ENCODE measurements at places on chromosomes 13 and 19. TPM values are rescaled to one million over a fixed set of nuclear protein-coding genes. Genes with fewer than 3 reads are reported as not detected.

Gene PGLYRP1
- not detected for polyA plus RNA-seq

Gene CABP5
- polyA plus RNA-seq: not detected

Gene ZNF98
- polyA plus RNA-seq: 3.0 TPM

Gene ZNF44
- 58.2 TPM for polyA plus RNA-seq

Gene RASAL3
- 1.3 TPM for polyA plus RNA-seq

Gene IQCN
- 7.3 TPM for polyA plus RNA-seq

Gene CBY2
- polyA plus RNA-seq: 1.1 TPM

Gene GJB6
- polyA plus RNA-seq: 2.5 TPM

Gene GSX1
- polyA plus RNA-seq: not detected

Gene LILRA1
- 0.20 TPM for polyA plus RNA-seq

Gene MCEMP1
- polyA plus RNA-seq: 0.13 TPM

Gene ZNF564
- polyA plus RNA-seq: 15.9 TPM

Gene ADAMTS10
- 32.5 TPM for polyA plus RNA-seq

Gene S1PR5
- 1.7 TPM for polyA plus RNA-seq

GRCh38 chr13:81874253-81874652 is 1533.3 kb upstream of the SPRY2 start:
- DNase-seq: no peak

GRCh38 chr13:35393886-35394285 is 82.6 kb downstream of the MAB21L1 start:
- no peak for DNase-seq

- DNase-seq: no peak
Measured at GRCh38 chr19:45130888-45131615, 29.7 kb downstream of the NKPD1 start.

DNA sequence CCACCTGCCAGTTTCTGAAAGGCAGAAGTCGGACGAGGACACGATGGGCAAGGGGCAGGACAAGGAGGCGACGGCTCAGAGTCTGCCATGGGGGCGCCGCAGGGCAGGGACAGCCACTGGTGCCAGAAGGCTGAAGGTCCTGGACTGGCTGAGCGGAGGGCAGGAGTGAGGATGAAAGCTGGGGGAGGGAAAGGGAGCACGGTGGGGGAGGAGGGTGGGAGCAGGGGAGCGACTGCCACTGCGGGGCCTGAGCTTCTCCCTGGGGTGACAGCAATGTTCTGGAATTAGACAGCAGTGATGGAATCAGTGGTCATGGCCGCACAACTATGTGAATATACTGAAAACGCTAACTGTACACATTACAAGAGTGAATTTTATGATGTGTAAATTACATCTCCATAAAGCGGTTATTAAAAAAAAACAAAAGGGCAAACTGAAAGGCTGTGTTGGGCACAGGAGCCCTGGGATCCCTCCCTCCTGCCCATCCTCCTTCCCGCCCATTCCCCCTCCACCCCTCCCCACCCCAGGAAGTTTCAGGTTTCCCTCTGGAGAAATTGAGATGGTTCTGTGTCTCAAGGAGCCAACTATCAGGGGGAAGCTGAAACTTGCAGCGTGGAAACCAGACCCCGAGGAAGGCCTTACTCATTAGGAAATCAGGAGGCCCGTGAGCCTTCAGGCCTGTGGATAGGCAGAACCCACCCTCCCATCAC is 15.9 kb downstream of the MLLT1 start:
- DNase-seq: no peak

- DNase-seq: no peak
Measured at GRCh38 chr19:7610491-7611240, 15.0 kb downstream of the CAMSAP3 start.

DNA sequence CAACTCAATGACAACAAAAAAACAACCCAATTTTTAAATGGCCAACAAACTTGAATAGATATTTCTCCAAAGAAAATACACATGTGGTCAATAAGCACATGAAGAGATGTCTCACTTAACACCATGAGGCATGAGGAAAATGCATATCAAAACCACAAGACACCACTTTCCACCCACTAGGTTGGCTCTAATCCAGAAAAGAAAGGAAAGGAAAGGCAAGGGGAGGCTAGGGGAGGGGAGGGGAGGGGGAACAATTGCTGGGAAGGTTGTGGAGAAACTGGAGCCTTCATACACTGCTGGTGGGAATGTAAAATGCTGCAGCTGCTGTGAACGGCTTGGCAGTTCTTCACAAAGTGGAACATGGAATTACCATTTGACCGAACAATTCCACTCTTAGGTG is 854.3 kb downstream of the UQCRFS1 start:
- DNase-seq: no peak

- no peak for DNase-seq
Measured at GRCh38 chr13:98509271-98510155, 67.4 kb downstream of the STK24 start.

GRCh38 chr19:1327125-1327524 is 41.5 kb downstream of the EFNA2 start:
- DNase-seq: no peak

GRCh38 chr13:32224916-32225315 is 90.2 kb downstream of the ZAR1L start:
- no peak for DNase-seq

DNA sequence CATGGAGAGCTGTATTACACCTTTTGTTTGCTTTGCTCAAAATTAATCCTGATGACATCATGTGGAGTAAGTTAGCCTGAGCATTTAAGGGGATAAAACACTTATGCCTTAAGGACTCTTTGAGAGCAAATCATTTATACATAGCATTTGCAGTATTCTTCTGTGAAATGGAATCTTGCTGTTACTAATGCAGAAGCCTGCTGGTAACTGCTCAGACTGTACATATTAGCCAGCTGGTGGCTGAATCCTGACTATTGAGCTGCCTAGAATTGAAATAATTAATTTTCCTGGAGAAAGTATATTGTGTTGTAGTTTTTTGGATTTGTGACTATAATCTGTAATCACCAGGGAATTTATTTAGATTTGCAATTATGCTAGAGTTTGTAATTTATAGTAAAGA is 363.2 kb downstream of the GPC6 start:
- no peak for DNase-seq

- no peak for DNase-seq
Measured at GRCh38 chr19:46892252-46893179, 31.7 kb downstream of the ARHGAP35 start.

DNA sequence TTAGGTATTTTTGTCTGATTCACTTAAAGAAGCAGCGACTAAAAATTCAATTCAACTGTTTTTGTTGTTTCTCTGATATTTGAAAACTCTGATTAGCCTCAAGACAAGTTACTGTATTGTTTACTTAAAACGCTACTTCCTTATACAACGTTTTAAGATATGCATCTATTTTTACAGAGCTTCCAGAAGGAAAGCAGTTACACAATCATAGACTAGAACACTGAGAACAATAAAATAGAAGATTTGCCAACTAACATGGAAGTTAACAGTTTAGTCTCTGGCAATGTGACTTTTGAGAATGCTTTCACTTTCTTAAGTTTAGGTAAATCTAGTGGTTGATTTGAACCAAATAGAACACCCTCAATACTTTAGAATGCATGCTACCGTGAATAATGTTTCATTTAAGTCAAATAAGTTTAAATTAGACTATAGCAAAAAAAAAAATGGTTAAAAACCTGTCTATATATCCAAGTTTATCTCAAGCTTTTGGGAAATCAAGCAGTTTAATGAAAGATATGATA is 614.8 kb downstream of the DACH1 start:
- DNase-seq: no peak

DNA sequence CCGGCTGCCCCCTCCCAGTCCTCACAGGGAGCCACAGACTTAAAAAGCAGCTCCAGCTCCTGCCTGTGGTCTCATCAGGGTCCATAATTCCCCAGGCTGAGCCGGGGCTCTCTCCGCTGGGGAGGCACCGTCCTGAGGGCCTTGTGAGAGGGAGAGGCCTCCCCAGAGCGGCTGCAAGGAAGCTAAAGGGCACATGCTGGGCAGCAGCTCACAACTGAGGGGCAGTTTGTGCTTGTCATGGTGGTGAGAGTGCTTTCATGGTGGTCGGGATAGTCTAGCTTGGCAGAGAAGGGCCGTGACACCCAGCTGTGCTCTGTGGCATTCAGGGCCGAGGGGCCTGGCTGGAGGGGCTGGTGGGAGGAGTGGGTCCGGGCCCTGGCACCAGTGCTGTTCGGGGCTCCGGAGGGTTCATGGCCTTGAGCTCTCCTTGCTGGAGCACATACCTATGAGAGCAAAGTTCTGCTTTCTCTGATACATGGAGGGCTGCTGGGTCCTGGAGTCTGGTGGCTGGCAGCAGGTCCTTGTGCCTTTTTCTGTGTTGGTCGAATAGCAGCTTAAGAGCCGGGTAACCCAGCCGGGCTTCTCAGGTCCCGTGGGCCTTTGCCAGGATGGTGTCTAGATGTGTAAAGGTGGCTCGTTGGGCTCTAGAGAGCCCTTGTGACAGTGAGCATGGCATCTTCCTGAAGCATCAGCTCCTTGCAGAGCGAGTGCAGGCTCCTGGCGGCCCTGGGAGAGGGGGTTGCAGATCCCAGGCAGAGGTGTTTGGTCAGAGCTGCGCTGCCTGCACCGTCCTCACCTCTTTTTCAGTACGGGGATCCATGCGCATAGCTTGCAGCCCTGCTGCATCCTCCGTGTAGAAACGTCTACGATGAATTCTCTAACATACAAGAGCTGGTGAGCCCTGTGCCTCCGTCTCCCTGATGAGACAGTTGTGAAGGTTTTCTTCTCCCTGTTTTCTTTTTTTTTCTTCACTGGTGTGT is 8.8 kb downstream of the UPF1 start:
- no peak for DNase-seq

DNA sequence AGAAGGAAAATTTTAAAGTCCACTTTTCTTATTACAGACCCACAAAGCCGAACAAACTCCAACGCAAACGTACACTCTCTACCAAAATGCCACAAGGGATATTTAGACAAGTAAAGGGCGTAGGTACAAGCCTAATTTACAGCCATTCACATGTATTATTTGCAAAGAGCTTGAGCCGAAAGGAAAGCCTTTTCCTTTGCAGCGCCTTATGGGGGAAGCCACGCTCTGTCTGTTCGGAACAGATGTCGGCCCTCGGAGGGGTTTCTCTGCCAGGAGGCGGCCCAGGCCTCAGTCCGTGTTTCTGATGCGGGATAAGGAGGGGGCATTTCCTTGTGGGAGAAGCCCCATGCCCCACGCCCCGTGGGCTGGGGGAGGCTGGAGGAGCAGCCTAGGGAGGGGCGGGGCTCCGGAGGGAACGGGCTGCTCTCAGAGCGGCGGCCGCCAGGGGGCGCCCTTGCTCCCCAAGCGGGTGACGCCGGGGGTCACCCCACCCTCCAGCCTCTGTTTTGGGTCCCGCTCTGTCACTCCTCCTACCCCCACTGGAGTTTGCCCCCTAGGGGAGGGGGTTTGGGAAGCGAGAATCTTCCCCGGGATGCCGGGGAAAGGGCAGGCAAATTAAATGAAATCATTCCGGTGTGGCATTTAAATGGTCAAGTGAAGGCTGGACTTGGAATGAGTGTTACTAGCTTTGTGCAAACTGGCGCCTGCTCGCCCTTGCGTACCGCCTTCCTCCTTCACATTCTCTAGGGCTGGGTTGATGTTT is 2.9 kb downstream of the HTR2A start:
- DNase-seq: peak; percentile 51

DNA sequence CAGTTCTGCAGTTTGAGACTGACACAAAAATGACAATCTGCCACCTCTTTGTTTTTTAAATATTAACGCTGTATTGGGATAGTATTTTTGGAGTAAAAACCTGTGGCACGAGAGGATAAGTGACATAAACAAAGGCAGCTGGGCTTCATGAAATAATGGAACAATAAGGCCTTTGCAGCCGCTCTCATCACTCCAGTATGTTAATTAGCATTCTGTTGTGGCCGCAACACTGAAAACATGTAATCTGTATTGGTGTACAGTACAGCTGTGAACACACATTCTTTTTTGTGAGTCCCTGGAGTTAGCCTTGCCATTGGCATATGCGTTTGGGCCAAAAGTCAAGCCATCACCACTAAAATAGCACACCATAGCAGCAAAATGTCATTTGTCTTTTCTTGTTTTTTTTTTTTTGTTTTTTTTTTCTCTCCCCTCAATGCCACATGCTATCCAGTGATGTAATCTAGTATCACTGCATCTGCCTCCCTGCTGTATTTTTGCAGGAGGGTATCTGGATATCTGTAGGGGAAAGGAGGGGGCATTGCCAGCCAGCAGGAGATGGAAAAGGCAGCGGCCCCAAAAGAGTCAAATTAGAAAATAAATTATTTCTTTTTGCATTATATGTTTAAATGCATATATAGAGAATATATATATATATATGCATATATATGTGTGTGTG is 885 bp upstream of the ZNF536 start:
- no peak for DNase-seq

DNA sequence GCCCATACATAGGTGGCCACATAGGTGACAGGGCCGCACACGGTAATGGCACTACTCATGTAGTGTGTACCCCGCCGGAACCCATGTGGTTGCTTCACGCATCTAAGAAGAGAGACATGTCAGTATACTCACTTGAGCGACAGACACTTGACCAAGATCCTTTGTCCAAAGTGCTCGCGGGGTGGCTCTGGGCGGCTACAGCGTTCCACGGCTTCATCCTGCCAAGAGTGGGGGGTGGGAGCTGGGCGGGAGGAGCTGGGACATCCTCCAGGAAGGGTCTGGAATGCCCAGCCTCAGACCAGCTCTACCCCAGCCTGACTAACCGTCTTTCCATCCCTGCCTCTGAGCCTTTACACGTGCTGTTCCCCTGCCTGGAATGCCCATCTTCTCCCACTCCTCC is 8.5 kb downstream of the ANGPTL8 start:
- DNase-seq: no peak

DNA sequence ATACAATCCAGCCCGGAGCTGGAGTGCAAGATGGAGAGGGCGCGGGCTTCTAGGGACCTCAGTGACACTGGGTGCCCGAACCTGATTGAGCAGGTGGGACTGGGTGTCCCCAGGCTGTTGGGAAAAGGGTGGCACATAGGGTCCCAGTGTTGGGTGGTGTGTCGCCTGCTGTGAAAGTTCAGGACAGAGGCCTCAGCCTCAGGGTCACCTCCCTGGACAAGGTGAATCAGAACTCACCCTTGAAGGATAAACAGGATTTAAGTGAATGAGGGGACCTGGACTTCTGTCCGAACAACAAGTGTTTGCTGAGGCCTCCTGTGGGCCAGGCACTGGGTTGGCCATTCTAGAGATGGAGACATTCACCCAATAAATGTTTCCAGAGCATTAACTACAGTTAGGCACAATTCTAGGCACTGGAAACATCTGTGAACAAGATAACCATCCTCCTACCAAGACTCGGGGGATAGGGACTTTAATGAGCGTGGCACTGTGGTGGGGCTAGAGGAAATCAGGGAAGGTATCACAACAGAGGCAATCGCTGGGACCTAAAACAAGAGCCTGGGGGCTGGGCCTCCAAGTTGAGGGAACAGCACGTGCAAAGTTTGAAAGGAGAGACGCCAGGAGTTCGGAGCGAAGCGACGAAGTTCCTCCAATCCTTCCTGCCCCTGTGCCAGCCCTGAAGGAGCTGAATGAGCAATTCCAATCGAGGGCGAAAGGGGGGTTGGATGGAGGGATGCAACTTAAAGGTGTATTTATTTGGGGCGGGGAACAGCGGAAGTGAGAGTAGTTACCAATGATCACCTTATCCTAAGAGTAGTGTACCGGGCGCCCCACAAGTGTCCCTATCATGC is 921 bp upstream of the POLD1 start:
- DNase-seq: no peak
